ENCODE measurements at places on chromosomes 7 and 10.

DNA sequence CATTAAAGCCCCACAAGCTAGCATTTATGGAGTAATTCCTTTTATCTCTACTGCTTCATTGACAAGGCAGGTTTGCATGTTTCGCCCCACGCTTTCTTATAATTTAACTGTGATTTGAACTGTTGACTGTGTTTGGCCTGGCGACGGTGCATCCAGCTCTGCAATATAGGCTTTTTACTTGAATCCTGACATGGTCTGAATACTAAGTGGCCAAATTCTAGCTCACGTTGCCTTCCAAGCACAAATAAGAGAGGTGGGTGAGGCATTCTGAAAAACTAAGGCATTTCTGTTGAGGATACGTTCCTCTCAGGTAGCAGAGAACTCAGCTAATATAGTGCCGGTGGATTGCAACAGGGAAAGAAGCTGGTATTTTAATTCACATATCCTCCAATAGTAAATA is 61.8 kb downstream of the NRP1 start:
- DNase-seq: peak; percentile 31

DNA sequence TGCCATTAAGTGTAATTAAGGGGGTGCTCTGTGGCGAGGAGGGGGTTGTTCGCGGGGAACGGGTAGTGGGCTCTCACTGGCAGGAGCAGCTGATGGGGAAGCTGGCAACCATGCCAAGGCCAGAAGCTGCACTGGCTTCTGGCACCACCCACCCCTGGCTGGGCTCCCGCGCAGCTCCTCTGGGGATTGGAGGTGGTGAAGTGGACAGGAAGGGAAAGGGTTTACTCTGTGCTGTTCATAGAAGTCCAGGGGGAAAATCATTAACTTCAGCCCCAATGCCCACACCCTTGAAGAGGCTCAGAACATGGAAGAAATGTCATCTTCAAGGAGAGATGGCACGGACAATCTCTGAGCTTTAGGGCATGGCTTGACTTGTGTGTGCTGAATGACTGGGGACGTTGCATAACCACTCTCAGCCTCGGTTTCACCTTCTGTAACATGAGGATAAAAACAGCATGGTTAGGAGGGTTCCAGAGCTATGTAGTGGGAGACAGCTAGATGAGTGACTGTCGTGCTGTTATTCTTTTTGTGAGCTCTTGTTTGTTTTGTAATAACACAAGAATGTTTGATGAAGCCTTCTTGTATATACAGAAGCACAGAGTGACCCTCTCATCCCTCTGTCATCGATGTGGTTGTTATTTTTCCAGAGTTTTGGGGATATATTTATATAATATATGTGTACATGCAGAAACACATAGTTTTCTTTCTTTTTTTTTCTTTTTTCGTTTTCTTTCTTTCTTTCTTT is 29.9 kb downstream of the KAZALD1 start:
- no peak for DNase-seq

GRCh38 chr7:30575910-30576309 is 18.8 kb upstream of the GARS1 start:
- no peak for DNase-seq

DNA sequence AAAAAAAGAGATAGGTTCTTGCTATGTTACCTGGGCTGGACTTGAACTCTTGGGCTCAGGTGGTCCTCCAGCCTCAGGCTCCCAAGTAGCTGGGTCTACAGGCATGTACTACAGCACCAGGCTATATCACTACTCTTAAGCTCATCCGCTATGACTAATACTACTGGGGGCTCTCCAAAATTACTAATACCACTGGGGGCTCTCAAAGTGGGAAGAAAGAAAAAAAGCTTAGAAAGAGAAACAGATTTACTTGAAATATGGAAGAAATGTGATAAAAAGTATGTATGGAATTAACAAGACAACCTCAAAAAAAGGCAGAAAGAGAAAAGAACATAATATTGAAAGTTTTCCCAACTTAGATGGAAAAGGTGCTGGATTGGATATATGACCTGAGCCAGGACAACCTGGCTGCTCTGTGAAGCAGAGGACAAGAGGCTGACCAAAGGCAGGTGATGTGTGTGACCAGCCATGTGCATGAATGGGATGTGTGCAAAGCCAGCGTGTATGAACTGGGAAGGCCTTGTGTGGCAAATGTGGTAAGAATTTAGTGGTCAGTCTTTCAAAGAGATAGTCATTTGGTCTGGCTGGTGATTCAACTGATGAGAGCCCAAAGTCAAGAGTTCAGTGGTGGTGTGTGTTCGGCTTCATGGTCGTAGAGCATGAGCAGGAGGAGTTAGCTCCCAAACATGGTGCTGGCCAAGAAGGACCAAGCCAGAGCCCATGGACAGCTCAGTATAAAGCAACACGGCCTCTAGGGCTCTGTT is 232.4 kb upstream of the KLF14 start:
- DNase-seq: peak; percentile 63

GRCh38 chr10:404991-405390 is 269.7 kb downstream of the ZMYND11 start:
- DNase-seq: no peak

GRCh38 chr7:26198133-26198780 is 2.3 kb downstream of the HNRNPA2B1 start:
- peak; percentile 49 for DNase-seq

- DNase-seq: no peak
These were observed 1511.9 kb downstream of the REEP3 start for GRCh38 chr10:65032867-65033769.

All from astrocyte of the hippocampus (primary cell).